ENCODE measurements at places on chromosomes 16 and 17.

GRCh38 chr17:48483471-48484131 is 47.2 kb downstream of the HOXB1 start:
- DNase-seq = no peak

DNA sequence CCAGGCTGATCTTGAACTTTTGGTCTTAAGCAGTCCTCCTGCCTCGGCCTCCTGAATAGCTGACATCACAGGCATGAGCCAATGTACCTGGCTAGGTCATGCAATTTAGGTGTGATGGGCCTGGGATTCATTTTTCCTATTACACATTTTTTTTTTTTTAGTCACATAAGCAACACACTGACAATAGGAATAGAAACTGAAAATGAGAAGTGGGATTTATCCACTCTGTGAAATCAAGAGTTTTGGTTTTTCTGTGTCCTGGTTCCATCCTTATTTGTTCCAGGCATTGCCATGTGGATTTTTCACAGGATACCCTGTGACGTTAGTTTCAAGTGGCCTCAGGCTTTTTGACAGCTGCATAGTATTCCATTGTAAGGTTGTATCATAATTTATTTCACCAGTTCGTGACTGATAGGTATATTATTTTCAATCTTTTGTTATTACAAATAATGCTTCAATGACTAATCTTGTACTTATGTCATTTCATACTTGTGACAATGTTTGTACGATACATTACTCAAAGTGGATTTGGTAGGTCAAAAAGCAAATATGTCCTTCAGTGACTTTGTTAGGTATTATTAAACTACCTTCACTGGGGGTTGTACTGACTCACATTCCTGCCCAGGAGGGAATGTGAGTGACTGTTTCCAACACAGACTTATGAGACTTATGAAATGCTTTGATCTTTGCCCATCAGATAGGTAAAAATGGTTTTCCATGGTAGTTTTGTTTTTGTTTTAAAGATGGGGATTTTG is 10.6 kb downstream of the ADCY7 start:
- DNase-seq = no peak

DNA sequence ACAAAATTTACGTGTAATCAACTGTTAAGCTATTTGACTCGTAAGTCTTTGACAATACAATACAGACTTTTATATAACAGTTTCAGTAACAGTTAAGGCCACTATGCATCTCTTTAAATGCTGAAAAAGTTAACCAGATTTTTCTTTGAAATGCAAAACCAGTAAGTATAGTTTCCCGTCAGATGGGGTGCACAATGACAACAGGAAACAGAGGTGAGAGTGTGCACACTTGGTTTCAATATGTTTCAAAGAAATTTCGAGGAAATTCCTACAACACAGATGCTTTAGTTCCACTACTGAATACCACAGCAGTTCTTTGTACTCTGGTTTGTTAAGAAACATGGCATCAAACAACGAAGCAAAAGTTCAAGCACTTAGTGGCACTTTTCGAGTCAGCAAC is 48.4 kb downstream of the RNF157 start:
- no peak for DNase-seq

- peak; percentile 7 for DNase-seq
Measured at GRCh38 chr17:44258811-44259351, 9.1 kb downstream of the SLC4A1 start.

DNA sequence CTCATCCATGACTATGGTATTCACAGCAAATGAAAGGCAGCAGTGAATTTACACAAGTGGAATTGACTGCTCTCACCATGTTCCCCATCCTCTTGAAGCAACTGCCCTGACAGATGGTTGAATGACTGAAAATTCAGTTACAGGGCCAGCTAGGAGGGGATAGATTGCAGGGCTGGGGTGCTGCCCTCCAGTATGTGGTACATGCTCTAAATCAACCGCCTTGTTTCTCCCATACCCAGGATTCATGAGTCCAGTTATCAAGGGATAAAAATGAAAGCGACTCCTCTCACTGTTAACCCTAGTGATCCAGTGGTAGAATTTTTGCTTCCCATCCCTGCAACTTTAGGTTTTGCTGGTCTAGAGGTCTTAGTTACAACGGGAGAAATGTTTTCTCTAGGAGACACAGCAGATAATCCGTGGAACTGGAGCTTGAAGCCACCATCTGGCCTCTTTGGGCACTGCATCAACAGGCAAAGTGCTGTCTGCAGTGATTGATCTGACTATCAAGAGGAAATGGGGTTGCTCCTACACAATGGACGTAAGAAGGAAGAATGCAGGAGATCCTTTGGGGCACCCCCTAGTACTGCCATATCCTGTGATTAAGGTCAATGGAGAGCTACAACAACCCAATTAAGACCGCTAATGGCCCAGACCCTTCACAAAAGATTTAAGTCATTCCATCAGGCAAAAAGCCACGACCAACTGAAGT is 32.0 kb downstream of the SCPEP1 start:
- no peak for DNase-seq

DNA sequence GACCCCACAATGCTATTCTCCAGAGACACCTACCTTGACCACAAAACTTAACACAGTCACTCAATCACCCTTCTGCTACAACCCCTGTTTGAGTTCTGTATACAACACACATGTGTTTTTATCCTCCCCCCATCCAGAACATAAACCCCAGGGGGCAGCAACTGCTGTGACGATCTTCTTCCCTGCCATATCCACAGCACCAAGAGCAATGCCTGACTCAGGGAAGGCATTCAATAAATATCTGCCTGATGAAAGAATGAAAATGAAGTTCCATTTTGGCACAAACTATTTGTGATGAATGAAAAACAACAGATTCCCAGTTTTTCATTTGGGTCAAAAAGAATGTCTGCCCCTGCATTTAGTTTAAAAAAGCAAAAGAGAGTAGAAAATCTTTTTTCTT is 27.0 kb downstream of the ASIC2 start:
- DNase-seq = no peak

Measured in Right ventricle myocardium inferior (tissue), 1 donor.